BJ (cell line): ENCODE measurements at places on chromosomes 16 and 17. TPM values are rescaled to one million over a fixed set of nuclear protein-coding genes. Genes with fewer than 3 reads are reported as not detected.

GRCh38 chr16:88503374-88503770, 50.3 kb downstream of the ZFPM1 start:
- DNase-seq, result no peak

GRCh38 chr17:77045441-77046041, 95.2 kb upstream of the SEC14L1 start:
- DNase-seq, result no peak

DNA sequence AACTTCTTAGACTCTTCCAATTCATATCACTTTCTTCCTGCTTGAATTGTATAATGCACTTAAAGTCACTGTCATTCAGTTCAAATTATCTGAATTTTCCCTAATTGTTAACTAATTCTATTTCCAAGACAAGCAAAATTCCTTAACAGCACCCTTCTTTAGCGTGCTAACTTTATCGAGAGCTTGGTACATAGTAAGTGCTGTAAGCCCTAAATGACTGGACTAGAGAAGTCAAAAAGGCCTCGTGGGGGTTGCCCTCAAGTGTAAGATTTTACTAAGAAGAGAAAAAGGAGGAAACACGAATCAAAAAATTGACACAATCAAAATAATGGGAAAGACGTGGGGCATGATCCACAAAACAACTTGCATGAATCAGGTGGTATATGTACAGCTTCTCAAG, 11.3 kb downstream of the KANSL1 start:
- DNase-seq, result no peak

DNA sequence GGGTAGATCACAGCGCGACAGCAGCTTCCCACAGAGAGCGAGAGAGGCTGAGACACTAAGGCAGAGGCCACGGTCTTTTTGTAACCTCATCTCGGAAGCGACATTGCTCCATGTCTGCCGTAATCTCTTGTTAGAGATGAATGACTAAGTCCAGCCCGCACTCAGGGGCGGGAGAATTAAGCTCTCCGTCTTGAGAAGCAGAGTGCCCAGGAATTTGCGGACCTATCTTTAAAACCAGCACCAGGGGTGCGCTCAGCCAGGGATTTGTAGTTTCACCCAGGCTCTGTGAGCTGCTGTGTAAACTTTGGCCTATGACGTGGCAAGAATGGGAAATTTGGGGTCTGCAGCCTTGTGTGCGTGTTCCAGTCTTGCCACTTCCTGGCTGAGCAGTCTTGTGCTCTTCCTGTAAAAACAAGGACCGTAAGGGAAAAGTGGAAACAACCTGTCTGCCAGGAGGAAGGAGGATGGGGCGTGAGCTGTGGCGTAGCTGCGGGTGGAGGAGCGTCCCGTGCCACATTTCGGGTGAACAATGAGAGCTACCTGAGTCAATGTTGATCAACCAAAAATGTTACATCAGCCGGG, 16.0 kb upstream of the JPH3 start:
- DNase-seq, result no peak

- DNase-seq, result no peak
These were observed 15.0 kb downstream of the CNEP1R1 start for GRCh38 chr16:50040018-50040417.

Gene TEKT5
- not detected in 2 replicates for polyA plus RNA-seq

- no peak for DNase-seq
These were observed 2.2 kb downstream of the RAB26 start for GRCh38 chr16:2150418-2151187.

Gene BAIAP3
- 0.29 and 0.33 TPM in 2 replicates for polyA plus RNA-seq

- DNase-seq, result no peak
These were observed 377.2 kb upstream of the GOT2 start for GRCh38 chr16:59111280-59111679.

Gene AOC3
- polyA plus RNA-seq, result 0.10 and 0.22 TPM in 2 replicates

- no peak for DNase-seq
These were observed 2.3 kb upstream of the CCL3 start for GRCh38 chr17:36092230-36092629.

Gene KRTAP4-16
- not detected in 2 replicates for polyA plus RNA-seq

DNA sequence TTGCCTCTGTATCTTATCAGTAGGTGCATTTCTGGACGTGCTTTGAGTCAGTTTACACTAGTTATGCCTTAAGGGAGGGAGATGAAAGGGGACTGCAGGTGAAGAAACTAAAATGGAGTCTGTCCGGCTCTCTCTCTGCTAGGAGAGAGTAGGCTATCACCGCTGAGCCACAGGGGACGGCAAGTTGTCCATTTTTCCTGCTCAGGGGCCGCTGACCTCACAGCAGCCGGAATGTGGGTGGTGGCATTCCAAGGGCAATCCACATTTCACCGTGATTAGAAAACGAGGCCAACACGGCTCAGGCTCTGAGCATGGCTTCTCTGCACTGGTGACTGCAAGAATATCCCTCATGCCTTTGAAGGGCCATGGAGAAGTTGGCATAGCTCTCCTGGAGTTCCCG, 19.0 kb upstream of the KLHDC4 start:
- DNase-seq, result no peak

GRCh38 chr17:64661726-64661975, 456 bp downstream of the SMURF2 start:
- DNase-seq, result no peak

- DNase-seq, result no peak
These were observed 176.3 kb downstream of the HS3ST4 start for GRCh38 chr16:25868106-25868505.

GRCh38 chr17:57152967-57153528, 68.0 kb downstream of the AKAP1 start:
- DNase-seq, result no peak

Gene PPL
- 0.54 and 0.56 TPM in 2 replicates for polyA plus RNA-seq

DNA sequence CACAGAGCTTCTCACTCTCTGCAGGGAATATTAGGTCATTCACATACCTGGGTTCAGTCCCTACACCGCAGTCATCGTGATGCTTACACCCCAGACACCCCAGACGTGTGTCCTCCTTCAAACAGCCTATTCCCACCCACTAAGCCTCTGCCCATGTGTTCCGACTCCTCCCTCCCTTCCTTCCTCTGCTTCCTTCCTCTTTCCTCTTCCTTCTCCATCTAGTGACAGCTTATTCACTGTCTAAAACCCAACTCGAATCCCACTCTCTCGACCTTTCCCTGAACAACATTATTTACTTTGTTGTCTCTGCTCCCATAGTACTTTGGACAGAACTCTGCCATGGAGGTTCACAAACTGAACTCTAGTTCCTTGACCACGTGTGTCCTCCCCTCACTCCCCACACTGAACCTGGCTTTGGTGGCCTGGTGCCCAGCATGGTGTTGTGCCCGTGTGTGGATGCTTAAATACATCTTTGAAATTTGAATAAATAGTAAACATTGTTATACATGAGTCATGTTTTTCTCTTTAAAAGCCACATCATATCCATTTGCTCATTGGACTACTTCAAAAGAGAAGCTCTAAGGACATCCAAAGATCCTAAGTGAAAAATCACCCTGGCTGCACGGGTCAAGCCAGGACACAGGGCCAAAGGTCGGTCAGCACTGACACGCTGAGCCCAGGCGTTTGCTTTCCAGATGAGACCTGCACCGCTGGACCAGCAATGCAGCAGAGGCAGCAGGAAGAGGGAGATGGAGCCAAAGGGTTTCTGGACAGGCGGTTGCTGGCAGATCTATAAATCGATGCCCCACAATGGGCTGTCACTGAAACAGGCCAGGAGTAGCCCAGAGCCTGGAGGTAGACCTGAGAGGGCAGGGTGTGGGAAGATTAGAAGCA, 14.1 kb upstream of the G6PC1 start:
- DNase-seq, result no peak

- DNase-seq, result no peak
These were observed 108.5 kb downstream of the CNTNAP4 start for GRCh38 chr16:76385601-76386230.

DNA sequence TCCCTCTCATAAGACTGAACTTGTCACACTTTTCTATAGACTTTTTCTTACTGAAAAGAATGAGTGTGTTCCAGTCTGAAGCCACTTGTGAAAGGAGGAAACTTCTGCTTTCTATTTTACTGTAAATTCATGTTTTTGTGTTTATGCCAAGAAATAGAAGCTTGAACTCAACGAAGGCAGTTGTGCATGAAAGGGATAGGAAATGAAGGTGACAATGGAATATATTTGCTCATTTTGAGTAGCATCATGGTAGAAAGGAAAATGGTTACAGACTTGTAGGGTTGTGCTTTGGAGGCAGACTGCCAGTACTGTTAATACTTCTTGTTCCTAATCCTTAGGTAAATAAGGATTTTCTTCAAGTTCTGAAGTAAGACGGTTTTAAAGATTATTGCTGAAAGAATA, 8.1 kb downstream of the CLTC start:
- no peak for DNase-seq

Gene MT1A
- polyA plus RNA-seq, result 0.82 TPM in 1 of 2 replicates, not detected in the other

DNA sequence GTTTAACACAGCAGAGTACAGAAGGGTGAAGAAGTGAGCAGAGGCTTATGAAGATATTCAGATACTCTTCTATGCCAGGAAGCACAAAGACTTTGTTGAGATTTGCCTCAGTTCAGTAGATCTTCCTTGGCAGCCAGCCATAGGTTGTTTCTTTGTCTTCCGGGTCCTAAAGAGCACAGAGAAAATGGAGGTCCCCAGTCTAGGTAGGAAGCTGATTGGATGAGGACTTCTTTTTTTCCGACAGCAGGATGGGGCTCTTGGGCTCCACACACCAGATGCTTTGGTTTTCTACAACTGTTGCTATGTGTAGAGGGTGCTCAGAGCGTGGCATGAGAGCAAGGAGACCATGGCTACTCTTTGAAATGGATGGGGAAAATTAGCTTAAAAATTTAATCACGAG, 8.3 kb upstream of the CDC6 start:
- no peak for DNase-seq

DNA sequence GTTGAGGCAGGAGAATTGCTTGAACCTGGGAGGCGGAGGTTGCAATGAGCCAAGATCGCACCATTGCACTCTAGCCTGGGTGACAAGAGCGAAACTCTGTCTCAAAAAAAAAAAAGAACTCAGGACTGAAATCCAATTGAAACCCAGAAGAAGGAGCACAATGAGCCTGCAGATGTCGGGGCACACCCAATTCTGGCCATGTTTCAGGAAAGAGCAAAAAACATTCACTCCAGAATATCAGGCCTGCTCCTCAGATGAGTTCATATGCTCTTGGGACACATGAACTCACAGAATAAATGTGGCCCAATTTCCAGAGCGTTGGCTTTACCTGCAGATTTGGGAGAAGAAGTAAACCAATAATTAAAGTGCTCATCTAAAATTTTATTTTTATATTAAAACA, 3.0 kb upstream of the CMTM2 start:
- DNase-seq, result no peak

Gene GFAP
- polyA plus RNA-seq, result 0.13 and 0.23 TPM in 2 replicates

DNA sequence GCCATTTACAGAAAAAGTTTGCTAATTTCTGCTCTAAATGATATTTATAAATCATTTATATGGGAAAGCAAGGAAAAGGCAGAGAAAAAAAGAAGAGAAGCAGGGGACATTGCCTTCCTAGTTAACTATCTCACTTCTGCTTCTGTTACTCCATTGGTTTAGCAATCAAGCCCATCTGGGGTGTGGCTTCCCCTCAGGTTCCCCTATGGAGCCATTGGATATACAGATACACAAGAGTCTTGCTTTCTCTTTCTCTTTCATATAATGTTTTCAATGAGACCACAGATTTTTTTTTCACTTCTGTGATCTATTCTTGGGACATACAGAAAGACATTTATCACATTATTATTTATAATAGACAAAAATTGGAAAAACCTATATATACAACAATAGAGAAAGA, 105.6 kb upstream of the TOM1L1 start:
- DNase-seq, result no peak

DNA sequence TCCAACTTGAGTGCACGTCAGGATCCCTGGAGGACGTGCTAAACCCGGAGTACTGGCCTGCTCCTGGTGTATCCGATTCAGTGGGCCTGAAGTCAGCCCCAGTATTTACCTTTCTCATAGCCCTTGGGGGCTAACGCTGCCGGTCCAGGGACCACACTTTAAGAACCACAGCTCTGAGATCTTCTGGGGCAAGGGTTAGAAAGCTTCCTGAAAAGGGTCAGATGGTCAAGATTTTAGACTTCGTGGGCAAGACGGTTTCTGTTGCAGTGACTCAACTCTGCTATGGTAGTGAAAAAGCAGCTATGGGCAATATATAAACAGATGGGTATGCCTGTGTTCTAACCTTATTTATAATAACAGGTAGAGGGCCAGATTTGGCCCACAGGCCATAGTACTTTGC, 14.6 kb upstream of the USP10 start:
- DNase-seq, result no peak

Gene TP53TG3C
- polyA plus RNA-seq, result not detected in 2 replicates

- DNase-seq, result no peak
These were observed 2.8 kb downstream of the KRTAP4-9 start for GRCh38 chr17:41107941-41108450.

Gene TLCD2
- 2.5 and 3.9 TPM in 2 replicates for polyA plus RNA-seq

GRCh38 chr17:43578699-43579565, 32.8 kb upstream of the ETV4 start:
- no peak for DNase-seq

GRCh38 chr16:9114112-9114511, 22.7 kb downstream of the HAPSTR1 start:
- no peak for DNase-seq
